ENCODE measurements at places on chromosomes 4 and X.

GRCh38 chrX:291411-291901, 10.3 kb downstream of the PLCXD1 start:
- H3K36me3 ChIP-seq = peaks cover 45% of the 10 kb centered on the region
- H3K4me1 ChIP-seq = peaks cover 5% of the 10 kb centered on the region
- DNase-seq = no peak
- no peaks in the 10 kb centered on the region for H3K27me3 ChIP-seq
- no peak overlapping the region for H3K4me3 ChIP-seq

- no peaks in the 10 kb centered on the region for H3K36me3 ChIP-seq
- no peaks in the 10 kb centered on the region for H3K27me3 ChIP-seq
- no peak for DNase-seq
Measured at GRCh38 chr4:133465022-133465421, 315.9 kb downstream of the PCDH10 start.

GRCh38 chr4:119209077-119209476, 3.4 kb upstream of the USP53 start:
- peak; percentile 25 for DNase-seq
- no peak overlapping the region for H3K27ac ChIP-seq
- no peaks in the 10 kb centered on the region for H3K27me3 ChIP-seq
- peaks cover 18% of the 10 kb centered on the region for H3K4me1 ChIP-seq

DNA sequence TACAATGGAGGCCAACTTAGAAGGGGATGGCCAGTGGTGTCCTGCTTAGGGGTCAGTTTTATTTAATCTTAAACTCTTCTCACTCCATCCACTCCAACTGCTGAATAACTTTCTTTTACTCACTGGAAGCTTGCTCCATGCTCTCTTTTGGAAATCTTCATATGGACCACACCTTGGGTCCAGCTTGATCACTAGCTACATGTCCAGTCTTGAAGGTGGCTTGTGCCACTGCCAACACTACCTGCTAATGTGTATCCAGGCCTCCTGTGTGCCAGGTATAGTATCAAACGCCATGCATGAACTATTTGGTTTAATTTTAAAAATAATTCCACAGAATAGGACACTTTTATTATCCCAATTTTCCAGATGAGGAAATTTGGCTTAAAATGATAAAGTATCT, 37.0 kb upstream of the KDR start:
- H3K27ac ChIP-seq = no peak overlapping the region
- DNase-seq = no peak
- H3K27me3 ChIP-seq = peaks cover 10% of the 10 kb centered on the region
- H3K4me1 ChIP-seq = no peaks in the 10 kb centered on the region
- H3K4me3 ChIP-seq = no peak overlapping the region

DNA sequence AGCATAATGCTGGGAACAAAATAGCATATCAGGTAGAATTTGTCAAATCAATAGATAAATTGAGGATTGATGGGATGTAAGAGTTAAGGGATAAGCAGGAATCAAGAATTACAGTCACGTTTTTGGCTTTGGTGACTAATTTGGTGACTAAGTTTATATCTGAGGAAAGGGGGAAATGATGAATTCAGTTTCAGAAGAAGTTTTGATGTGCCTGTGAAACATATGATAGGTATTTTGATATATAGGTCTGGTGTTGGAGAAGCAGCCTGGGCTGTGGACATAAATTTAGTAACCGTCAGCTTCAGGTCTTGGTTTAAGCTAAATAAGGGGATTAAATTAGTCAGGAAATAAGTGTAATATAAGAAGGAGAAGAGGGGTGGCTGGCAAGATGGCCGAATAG, 79.0 kb upstream of the EDA2R start:
- DNase-seq = no peak
- no peak overlapping the region for H3K27ac ChIP-seq
- no peaks in the 10 kb centered on the region for H3K36me3 ChIP-seq
- no peak overlapping the region for H3K4me3 ChIP-seq

GRCh38 chr4:147616849-147617172, 386 bp upstream of the TMEM184C start:
- peaks cover 16% of the 10 kb centered on the region for H3K36me3 ChIP-seq
- H3K27me3 ChIP-seq = peaks cover 15% of the 10 kb centered on the region
- H3K4me3 ChIP-seq = peak overlapping the region; percentile 94

DNA sequence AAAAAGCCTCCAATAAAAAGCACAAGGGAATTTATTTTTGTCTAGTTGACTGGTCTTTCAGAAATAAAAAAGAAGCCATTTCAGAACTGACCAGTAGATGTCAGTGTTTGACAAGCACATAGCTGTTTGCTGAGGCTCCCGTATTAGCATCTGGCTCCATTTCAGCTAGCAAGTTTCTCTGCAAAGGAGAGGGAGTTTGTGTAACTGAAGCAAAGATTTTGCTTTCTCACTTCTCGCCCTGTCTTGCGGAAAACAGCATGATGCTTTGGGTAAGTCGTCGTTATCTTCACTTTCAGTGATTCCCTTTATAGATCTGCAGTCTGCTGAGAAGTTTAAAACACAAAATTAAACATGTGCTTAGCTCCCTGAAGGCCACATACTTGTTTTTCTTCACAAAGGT, 85.5 kb downstream of the CT47B1 start:
- no peaks in the 10 kb centered on the region for H3K36me3 ChIP-seq
- no peaks in the 10 kb centered on the region for H3K27me3 ChIP-seq
- no peak overlapping the region for H3K4me3 ChIP-seq
- DNase-seq = peak; percentile 11
- H3K4me1 ChIP-seq = peaks cover 5% of the 10 kb centered on the region

- no peak overlapping the region for H3K27ac ChIP-seq
- H3K4me1 ChIP-seq = peaks cover 2% of the 10 kb centered on the region
- peaks cover 51% of the 10 kb centered on the region for H3K36me3 ChIP-seq
Measured at GRCh38 chr4:75498041-75498440, 16.2 kb downstream of the RCHY1 start.

- no peak overlapping the region for H3K27ac ChIP-seq
- no peaks in the 10 kb centered on the region for H3K36me3 ChIP-seq
- H3K4me3 ChIP-seq = no peak overlapping the region
- H3K4me1 ChIP-seq = no peaks in the 10 kb centered on the region
Measured at GRCh38 chr4:176568238-176568637, 224.5 kb downstream of the VEGFC start.

- no peak overlapping the region for H3K27ac ChIP-seq
- no peak overlapping the region for H3K4me3 ChIP-seq
- peaks cover 35% of the 10 kb centered on the region for H3K27me3 ChIP-seq
- no peak for DNase-seq
- H3K4me1 ChIP-seq = no peaks in the 10 kb centered on the region
Measured at GRCh38 chrX:17882680-17883079, 21.6 kb upstream of the RAI2 start.

DNA sequence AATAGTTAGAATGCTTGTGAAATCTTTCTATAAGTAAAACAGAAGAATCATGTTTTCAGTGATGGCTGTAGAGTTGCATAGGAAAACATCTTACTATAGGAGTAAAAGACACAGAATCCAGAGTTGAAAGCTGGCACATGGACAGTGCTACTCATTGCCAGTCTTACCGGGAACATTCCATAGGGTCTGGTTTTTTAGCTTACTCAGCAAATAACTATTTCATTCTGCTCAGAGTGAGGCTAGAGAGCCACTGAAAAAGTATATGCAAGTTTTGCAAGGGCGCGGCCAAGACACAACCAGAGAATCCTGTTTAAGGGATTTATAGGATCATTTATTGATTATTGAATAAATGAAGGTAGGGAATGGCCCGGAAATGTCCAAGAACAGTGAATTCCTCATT, 60.3 kb downstream of the MTHFD2L start:
- H3K27ac ChIP-seq = no peak overlapping the region
- H3K27me3 ChIP-seq = no peaks in the 10 kb centered on the region
- DNase-seq = no peak
- peaks cover 10% of the 10 kb centered on the region for H3K36me3 ChIP-seq

DNA sequence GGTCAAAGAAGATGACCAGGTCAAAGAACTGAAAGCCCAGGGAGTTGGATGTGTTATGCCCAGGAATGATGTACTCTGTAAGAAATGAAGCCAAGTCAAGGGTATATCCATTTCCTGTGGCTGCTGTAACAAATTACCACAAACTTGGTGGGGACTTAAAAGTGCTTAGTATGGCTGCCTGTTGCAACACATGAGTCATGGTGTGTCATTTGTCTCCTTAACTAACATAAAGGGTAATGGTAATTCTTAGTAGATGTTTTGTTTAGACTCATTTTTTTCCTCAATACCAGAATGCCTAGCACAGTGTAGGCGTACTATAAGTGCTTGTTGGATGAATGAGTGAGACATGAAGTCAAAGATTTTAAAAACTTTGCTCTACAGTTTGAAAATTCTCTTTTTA, 45.7 kb downstream of the SYTL5 start:
- no peak overlapping the region for H3K4me3 ChIP-seq
- H3K27me3 ChIP-seq = no peaks in the 10 kb centered on the region
- DNase-seq = no peak

GRCh38 chrX:67780694-67781109, 236.9 kb downstream of the AR start:
- H3K27ac ChIP-seq = no peak overlapping the region
- H3K36me3 ChIP-seq = no peaks in the 10 kb centered on the region
- no peak for DNase-seq
- H3K4me3 ChIP-seq = no peak overlapping the region
- H3K27me3 ChIP-seq = no peaks in the 10 kb centered on the region
- H3K4me1 ChIP-seq = no peaks in the 10 kb centered on the region

GRCh38 chr4:77336411-77337142, 179.6 kb downstream of the CCNG2 start:
- H3K4me3 ChIP-seq = no peak overlapping the region
- H3K4me1 ChIP-seq = no peaks in the 10 kb centered on the region

DNA sequence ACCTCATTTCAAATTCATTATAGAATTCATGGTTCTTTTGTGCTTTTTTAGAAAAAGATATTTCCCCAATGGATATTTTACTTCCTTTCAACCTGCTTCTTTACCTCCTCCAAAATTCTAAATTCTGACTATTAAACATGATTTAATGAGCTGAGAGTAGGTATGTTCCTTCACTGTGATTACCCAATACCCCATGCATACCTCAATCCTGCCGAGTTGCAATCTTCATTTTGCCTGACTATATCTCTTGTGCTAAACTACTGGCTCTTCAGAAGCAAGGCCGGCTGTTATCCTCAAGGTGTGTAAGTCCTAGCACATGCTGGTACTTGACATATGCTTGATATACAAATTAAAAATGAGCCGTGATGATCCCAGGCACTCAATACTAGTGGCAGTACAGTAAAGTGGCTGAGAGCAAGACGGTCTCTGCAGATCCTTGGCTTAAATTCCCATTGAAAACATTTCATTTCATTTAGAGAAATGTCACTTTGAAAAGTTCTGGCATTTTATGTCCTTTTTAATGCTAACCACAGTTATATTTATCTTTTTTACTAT, 320.4 kb downstream of the KCNIP4 start:
- no peak overlapping the region for H3K4me3 ChIP-seq
- no peaks in the 10 kb centered on the region for H3K27me3 ChIP-seq
- H3K36me3 ChIP-seq = no peaks in the 10 kb centered on the region
- no peaks in the 10 kb centered on the region for H3K4me1 ChIP-seq
- no peak overlapping the region for H3K27ac ChIP-seq
- no peak for DNase-seq

DNA sequence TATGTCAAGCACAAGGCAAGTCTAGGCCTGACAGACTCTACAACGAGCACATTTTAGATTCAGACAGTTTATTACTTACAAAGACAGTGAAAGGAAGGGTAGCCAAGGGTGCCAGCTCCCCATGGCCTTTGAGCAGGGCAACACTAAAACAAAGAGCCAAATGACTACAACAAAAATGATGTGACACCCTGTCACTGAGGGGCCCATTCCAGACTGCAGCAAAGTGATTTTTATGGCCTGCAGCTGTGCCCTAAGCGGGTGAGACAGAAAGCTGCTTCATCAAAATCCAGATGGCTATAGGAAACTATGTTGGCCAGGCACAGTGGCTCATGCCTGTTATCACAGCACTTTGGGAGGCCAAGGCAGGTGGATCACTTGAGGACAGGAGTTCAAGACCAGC, 13.4 kb upstream of the RP2 start:
- peaks cover 3% of the 10 kb centered on the region for H3K27me3 ChIP-seq
- no peak overlapping the region for H3K4me3 ChIP-seq
- H3K27ac ChIP-seq = no peak overlapping the region
- no peaks in the 10 kb centered on the region for H3K4me1 ChIP-seq
- H3K36me3 ChIP-seq = peaks cover 2% of the 10 kb centered on the region
- no peak for DNase-seq

GRCh38 chr4:89368861-89369260, 61.3 kb upstream of the GPRIN3 start:
- DNase-seq = no peak
- H3K36me3 ChIP-seq = peaks cover 3% of the 10 kb centered on the region
- no peak overlapping the region for H3K4me3 ChIP-seq
- H3K4me1 ChIP-seq = peaks cover 13% of the 10 kb centered on the region
- peaks cover 7% of the 10 kb centered on the region for H3K27me3 ChIP-seq

GRCh38 chrX:21955403-21956189, 15.1 kb downstream of the SMS start:
- H3K4me3 ChIP-seq = no peak overlapping the region
- H3K36me3 ChIP-seq = peaks cover 19% of the 10 kb centered on the region
- no peak for DNase-seq
- H3K27ac ChIP-seq = peak overlapping the region; percentile 15
- peaks cover 40% of the 10 kb centered on the region for H3K4me1 ChIP-seq
- no peaks in the 10 kb centered on the region for H3K27me3 ChIP-seq

DNA sequence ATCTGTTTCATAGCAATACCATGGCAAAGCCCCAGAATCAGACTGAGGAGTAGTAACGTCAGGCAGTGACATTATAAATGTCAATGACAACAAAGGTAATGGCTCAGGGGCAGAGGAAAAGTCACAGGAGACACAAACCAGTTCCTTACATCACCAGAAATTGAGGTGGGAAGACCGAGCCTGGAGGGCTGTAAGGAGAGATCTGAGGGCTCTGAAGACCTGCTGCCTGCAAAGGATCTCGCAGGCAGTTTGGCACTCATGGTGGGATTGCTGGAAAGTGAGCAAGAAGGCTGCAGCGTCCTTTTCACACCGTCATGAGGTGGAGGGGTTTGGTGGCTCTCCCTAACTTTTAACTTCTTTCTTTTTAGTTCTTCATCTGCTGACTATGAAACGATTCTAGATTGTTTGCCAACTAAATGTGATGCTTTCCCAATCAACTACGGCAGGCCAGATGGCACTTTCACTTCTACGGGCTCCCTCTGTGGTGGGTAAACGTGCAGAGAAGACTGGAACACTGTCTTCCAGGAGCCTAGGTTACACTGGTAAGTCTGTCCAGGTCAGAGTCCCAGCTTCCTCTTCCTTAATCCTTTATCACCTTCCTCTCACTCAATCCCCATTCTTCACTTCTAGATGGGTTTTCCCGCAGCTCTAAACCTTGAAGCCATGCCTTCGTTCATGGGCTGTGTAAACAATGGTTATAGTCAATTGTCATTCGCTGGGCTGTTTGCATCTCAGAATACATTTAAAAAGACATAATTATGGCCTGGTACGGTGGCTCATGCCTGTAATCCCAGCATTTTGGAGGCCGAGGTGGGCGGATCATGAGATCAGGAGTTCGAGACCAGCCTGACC, 58.2 kb downstream of the TBC1D9 start:
- no peaks in the 10 kb centered on the region for H3K27me3 ChIP-seq
- peak overlapping the region; percentile 55 for H3K4me3 ChIP-seq
- DNase-seq = no peak
- peaks cover 12% of the 10 kb centered on the region for H3K4me1 ChIP-seq
- H3K27ac ChIP-seq = peak overlapping the region; percentile 48
- peaks cover 42% of the 10 kb centered on the region for H3K36me3 ChIP-seq

- H3K4me1 ChIP-seq = no peaks in the 10 kb centered on the region
- no peak for DNase-seq
Measured at GRCh38 chrX:121216641-121217374, 169.4 kb downstream of the GLUD2 start.
